ENCODE measurements at places on chromosomes 1 and 21.

DNA sequence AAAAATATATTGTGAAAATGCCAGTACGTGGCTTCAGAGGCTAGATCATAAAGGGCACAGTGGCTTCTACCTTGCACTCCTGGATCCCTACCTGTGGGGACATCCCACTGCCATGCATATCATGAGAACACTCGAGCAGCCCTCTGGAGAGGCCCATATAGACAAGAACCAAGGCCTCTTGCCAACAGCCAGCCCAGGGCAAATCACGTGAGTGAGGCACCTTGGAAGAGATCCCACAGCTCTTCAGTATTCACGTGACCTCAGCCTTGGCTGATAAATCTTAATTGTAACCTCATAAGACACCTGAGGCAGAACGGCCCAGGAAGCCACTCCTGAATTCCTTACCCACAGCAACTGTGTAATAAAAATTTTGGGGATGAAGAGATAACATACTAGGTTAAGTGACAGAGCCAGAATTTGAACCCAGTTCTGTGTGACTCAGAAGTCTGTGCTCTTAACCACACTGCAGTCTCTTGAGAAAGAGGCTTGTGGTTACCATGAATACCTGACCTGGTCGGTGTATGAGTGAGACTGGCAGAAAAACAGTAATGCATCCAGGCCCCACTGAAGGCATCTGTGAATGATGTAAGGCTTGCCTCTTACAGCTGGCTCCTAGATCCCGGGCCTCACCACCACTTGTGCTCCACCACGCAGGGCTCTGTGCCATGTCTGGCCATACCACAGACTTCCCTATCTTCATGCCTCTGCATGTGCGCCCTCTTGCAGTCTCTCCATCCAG, 6.9 kb upstream of the A3GALT2 start:
- no peak for DNase-seq

DNA sequence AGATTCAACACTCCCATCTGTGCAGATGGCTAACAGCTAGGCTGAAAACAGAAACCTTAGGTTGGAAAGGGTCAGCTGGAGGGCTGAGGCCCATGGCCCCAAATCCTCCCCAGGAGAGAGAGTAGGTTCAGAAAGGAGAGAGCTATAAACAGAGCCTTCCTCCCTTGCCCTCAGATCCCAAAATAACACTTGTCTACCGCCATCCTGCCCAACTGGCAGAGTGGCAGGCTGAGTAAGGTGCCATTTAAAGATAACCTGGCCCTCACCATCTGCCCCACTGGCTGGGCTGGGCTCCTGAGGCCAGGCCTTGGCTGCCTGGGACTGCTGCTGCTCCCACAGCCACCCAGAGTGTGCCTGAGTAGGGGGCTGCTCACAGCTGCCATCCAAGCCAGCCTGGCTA, 4.3 kb upstream of the SHISA4 start:
- no peak for DNase-seq

GRCh38 chr1:171868217-171868803, 27.0 kb downstream of the DNM3 start:
- no peak for DNase-seq

- DNase-seq: no peak
Measured at GRCh38 chr1:28936094-28936493, 21.7 kb downstream of the EPB41 start.

DNA sequence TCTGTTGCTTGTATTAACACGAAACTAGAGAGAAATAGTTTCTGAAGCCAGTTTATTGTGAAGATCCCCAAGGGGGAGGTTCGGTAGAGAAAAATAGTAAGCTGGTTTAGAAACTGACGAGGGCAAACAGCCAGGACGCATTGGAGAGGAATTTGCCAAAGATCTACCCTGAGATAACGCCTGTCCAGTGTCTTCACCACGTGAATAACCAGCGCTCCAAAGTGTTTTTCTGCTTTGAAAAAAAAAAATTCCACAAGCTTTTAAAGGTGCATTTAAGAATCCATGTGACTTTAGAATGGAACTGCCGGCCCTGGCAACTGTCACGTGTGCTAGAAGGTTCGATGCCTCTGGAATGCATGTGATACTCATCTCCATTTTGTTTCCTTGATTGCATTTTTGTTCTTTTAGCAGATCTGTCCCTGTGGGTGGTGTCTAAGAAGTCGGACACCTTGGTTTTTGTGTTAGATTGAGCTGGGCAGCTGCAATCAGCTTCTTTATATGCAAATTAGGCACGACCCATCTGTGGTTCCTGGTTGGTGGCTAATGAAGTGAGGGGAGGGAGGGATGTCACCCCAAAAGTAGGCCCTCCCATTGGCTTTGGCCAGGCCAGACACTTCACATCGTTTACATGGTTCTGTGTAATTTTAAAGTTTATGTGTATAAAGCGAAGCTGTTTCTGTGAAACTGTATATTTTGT, 1.3 kb upstream of the THAP3 start:
- DNase-seq: no peak

- DNase-seq: no peak
Measured at GRCh38 chr1:232951605-232952004, 1.2 kb downstream of the NTPCR start.

DNA sequence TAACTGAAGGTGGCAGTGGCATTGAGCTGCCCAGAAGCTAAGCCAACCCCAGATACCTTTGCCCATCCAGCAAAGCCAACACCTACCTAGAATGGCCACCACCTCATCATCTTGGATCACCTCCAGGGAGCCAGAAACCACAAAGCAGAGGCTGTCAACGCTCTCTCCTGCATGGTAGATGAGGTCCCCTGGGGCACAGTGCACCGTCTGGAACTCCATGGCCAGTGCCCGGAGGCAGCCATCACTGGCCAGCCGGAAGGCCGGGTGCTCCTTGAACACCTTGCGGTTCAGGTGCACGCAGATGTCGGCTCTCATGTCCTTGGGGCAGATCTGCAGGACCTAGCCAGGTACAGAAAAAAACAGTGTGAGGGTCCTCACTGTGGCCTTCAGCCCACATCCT, 336.5 kb downstream of the KCNH1 start:
- no peak for DNase-seq

DNA sequence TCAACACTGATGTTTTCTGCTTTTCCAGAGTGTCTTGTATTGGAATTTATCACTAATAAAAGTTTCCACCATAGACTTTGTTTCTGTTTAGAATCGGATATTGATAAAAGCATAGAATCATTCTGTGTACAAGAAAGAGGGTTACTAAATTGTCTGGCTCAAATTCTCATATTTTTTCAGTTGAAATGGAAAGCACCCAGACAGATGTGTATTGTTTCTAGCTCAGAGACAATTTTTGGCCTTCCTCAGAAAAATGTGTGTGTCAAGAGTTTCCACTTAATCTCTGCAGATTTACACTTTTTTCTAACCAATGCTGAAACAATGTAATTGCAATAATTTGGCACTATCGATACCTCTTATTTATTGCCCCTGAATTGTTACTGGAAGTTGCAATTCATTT, 20.2 kb downstream of the LHX9 start:
- no peak for DNase-seq

DNA sequence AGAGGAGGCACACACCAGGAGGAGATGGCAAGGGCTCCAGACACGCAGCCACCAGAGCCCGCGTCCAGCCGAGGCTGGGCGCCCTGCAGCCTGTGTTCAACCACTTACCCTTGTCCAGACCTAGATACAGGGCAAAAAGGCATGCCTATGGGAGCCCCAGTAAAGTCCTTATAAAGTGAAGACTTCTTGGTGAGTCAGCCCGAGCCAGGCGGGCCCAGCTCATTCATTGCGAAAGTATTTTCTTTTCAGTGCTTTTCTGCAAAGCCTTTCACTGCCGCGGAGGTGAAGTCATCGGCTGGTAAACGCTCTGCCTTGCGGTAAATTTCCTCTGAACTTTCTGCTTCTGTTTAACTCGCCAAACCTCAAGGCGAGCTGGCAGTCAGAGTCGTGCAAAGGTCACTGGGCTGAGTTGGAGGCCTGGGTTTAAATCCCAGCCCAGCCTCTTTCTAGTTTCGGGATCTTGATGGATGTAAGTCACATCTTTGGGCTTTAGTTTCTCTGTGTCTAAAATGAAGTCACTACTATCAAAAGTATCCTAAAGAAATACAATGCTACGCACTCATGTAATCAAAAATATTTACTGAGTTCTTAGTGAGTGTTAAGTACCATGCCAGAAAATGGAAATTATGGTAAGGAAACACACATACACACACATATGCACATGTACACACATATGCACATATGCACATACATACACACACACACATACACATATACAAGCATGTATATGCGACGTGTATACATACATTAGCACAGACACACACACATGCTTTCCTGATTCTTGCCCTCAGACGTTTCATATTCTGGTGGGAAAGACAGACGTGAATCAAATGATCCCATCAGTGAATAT, 54.7 kb upstream of the IFFO2 start:
- no peak for DNase-seq

DNA sequence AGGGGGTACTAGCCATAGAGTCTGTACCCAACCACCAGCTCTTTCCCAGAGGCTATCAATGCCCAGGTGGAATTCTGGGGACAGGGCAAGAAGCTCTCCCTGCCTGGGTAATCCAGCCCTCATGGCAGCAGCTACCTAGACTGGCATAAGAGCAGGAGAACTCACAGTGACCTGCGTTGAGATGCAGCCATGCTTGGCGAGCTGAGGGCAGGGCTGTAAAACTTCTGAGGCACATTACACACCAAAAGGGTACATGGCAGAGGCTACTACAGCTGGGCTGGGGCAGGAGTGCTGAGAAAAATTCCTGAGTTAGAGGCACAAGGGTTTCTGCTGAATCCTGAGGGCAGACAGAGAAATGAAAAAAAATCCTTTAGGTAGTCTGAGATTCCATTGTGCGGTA, 927.9 kb upstream of the B3GALT2 start:
- DNase-seq: no peak

DNA sequence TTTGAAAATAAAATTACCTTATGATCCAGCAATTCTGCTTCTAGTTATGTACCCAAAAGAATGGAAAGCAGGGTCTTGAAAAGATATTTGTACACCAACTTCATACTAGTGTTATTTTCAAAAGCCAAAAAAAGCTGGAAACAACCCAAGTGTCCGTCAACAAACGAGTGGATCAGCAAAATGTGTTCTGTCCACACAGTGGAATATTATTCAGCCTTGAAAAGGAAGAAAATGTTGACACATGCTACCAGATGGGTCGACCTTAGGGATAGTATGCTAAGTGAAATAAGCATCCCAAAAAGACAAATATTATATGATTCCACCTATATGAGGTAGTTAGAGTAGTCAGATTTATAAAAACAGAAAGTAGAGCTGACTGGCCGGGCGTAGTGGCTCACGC, 65.3 kb downstream of the KAZN start:
- DNase-seq: no peak

DNA sequence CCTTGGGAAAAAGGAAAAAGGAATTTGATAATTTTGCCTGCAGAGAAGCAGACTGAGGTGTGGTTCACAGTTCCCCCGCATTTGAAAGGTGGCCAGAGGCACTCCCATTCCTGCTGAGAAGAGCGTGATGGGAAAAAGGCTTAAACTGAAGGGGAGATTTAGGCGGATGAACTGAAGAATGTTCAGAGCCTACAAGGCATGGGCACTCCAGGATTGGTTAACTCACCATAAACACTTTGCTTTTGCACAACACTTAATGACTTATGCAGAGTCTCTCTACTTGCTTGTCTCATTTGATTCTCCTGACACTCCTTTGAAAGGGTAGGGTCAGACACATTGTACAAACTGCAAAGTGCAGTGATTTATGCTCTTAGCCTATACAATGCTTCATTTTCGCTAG, 119.6 kb upstream of the RUNX1 start:
- no peak for DNase-seq

DNA sequence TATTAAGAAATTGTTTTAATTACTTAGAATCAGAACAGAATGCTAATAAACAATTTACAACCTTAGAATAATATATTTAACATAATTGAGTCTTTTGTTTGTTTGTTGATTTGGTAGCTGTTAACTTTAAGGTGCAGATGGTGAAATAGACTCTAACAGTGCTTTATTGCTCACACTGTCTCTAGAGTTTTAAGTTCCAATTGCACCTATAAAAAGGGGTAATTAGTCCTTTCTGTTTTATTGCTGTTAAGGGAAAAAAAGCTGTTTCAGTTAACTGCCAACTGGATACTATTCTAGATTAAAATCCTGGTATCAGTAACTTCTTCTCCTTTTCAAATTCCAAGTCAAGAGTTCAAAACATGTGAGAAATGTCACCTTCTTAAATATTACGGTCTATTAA, 197.6 kb upstream of the TMPRSS15 start:
- no peak for DNase-seq

DNA sequence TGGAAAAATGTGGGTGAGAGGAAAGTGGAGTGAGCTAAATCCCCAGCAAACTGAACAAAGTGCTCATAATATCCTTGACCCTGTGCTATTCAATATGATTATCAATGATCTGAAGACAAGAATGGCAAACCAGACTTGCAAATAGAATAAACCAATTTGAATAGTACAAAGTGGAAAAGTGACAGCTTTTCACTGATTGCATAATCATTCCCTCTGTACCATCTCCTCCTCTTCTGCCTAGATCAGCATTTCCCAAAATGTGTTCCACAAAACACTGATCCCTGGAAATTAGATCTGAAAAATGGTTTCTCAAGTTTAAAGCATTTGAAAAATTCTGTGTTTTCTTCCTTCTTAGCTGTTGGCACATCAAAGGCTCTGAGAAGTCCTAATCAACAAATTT, 8.1 kb downstream of the MTF1 start:
- no peak for DNase-seq

- no peak for DNase-seq
Measured at GRCh38 chr1:67556297-67556900, 126.2 kb upstream of the SERBP1 start.

GRCh38 chr1:30087465-30087864, 635.9 kb downstream of the MATN1 start:
- DNase-seq: peak; percentile 11

GRCh38 chr1:36847186-36847585, 187.1 kb downstream of the GRIK3 start:
- DNase-seq: no peak

DNA sequence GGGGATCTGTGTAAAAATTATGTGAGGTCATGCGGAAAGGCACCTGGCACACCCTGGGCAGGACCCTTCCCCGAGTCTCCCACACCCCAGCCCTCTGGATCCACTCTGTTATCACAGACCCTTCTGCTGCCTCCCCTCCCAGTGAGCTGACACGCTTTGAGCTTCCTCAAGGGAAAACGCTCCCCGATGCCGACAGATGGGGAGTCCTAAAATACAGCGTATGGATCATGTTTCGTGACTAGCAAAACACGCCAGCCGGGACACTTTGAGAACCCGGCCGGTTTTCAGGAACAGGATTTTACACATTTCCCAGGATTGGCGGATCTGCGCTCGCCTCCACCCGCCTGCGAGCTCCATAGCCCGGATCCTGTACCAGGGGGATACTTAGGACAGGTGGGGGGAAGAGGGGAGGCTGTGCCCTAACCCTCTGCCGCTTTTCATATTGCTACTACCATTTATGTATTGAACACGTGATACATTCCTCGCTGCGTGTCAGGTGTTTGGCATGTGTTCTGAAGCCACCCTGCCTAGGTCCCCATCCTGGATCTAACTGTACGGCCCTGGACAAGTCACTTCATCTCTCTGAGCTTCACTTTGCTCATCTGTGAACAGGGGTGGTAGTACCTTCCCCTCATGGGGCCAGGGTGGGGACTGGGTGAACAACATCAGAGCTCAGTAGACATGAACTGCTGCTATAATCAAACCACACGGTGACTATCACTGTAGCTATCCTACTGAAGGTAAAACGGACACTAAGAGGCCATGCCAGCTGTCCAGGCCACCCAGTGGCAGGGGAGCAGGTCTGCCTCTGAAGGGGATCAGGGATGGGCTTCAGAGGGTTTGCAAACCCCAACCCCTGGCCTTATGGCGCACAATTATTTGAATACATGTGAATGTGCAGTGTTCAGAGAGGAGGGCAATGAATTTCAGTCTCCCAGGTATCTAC, 63.2 kb downstream of the SSBP3 start:
- DNase-seq: no peak

- DNase-seq: no peak
Measured at GRCh38 chr1:107933736-107934135, 31.2 kb downstream of the VAV3 start.
